AG08396 (cell line): ENCODE measurements at places on chromosomes 2 and 18.
A peak's percentile ranks its signal among the peaks of the same experiment; 100 is the strongest.

- no peak for DNase-seq
Measured at GRCh38 chr2:96870626-96871255, 861 bp upstream of the SEMA4C start.

DNA sequence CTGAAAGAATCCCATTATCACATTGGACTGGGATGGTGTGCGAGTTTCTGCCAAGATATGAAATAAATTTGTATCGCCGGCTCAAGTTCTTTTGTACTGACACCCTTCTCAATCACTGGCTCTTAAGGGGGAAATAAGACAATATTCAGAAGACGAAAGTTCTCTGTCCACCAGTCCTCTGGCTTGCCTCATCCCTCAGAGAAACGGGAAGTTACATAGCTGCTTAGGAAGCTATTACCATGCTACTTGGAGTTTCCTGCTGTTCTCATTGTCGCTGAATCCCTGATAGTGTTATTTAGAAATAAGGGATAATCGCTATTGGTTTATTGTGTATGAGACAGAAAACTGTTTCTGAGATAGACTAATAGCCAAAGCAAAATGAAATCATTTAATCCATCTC lies 205.0 kb upstream of the ZNF521 start:
- no peak for DNase-seq

DNA sequence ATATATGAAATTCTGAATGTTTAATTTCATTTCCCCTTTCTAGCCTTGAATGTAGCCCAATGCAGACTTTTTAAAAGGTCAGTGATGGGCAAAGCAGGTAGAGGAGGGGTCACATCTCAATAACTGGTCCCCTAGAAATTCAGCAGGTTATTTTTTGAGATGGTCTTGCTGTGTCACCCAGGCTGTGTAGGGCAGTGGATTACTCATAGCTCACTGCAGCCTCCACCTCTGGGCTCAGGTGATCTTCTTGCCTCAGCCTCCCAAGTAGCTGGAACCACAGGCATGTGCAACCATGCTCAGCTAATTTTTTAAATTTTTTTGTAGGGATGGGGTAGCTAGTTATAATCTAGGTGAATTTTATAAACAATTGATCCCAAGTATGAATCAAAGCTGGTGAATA lies 8.8 kb downstream of the IAH1 start:
- no peak for DNase-seq

GRCh38 chr2:17621781-17622180 lies 81.3 kb downstream of the VSNL1 start:
- DNase-seq, result peak; percentile 27

DNA sequence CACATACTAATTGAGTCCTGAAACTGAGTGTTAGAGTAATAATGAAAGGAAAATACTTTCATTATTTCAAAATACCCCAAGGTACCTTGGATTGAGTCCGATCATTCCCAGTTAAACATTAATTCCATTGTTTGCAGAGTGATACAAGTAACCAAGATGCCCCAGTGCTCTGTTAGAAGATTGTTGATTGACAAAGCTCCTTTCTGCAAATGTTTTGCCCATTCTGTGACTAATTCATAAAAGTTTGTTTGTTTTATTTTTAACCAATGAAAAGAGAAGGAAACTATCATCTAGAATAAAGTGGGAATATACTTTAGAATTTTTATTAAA lies 124.0 kb downstream of the GULP1 start:
- no peak for DNase-seq

GRCh38 chr2:11554399-11554716 lies 20.5 kb downstream of the GREB1 start:
- no peak for DNase-seq

GRCh38 chr18:59623456-59624368 lies 73.5 kb downstream of the CCBE1 start:
- peak; percentile 53 for DNase-seq

- DNase-seq, result no peak
Measured at GRCh38 chr18:62937065-62937464, 221.7 kb downstream of the PHLPP1 start.

GRCh38 chr2:37820471-37820986 lies 104.6 kb upstream of the RMDN2 start:
- no peak for DNase-seq

GRCh38 chr18:59696311-59697235 lies 650 bp downstream of the CCBE1 start:
- DNase-seq, result no peak

- DNase-seq, result no peak
Measured at GRCh38 chr18:58633874-58634273, 5.0 kb upstream of the ALPK2 start.

DNA sequence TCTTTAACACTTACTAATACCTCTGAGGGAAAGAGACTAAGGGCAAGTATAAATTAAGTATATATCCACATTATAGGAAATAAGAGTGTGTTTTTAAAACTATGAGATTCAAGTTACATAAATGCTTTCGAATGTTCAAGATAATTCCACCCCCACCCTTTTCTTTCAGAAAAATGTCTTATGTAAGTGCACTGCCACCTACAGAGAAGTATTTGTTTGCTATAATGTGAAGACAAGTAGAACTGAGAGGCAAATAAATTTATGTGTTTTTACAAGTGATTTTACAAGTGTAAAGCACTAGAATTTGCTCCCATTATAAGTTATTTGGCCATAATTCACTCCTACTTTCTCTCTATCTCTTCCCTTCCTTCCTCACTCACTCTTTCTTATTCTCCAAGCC lies 99.9 kb upstream of the CRACDL start:
- DNase-seq, result no peak

DNA sequence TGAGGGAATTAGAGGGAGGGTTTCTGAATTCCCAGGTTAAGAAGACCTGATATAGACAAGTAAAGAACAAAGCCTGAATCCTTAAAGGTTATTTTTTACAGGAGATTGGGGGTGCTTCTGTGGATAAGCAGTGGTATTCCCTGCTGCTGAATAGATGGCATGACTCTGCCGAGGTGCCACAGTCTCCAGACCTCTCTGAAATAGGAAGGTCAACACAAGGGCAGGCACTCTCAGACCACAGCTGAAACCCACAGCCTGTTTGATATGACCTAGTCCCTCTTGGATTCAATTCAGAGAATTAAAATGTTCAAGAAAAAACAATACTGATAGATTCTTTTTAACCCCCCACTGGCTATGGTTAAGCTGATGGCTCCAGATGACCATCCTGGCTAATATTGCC lies 259.3 kb downstream of the PTGR3 start:
- no peak for DNase-seq

DNA sequence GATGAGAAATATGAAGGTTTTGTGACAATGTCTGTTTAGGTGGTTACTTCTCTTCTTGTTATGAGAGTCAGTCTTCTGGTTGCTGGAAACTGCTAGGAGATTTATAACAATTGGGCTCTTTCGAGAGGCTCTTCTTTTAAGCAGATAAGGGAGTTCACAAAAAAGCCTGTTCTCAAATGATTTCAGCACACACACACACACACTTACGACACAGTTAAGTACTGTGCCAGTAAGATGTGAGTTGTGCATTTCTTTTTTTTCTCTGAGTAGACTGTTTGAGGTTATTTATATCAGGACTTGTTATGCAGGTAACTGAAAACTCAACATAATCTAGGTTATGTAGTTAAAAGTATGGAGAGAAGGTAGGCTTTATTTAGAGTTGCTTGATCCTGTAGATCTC lies 49.8 kb downstream of the MSH2 start:
- DNase-seq, result no peak

- no peak for DNase-seq
Measured at GRCh38 chr2:97742381-97742847, 29.0 kb downstream of the ZAP70 start.

GRCh38 chr2:45816272-45816671 lies 164.8 kb downstream of the PRKCE start:
- no peak for DNase-seq

DNA sequence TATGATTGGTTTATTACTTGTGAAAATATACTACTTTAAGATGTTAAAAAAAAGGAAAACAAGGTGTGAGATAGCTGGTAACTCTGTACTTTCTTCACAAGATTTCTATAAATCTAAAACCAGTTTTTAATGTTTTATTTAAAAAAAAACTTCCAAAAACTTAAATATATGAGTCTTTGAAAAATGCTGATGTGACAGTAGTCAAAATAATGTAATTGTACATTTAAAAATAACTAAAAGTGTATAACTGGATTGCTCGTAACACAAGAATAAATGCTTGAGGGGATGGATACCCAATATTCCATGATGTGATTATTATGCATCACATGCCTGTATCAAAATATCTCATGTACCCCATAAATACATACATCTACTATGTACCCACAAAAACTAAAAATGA lies 464.9 kb downstream of the NYAP2 start:
- DNase-seq, result no peak

DNA sequence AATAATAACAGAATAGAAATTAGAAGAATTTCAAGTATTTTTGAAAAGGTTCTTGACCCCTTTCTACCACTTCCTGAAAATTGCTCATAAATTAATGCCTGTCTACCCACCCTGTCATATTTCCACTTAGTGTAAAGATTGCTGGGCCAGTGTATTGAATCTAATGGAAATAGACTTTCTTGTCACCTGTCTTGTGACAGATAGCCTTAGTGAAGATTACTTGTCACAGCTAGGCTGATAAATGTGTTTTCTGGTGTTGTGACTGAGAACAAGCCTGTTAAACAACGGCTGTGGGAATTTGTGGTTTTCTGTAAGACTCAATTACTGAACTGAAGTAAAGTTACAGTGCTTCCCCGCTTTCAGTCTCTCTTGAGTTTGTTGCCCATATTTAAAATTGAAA lies 37.0 kb downstream of the PIK3C3 start:
- DNase-seq, result no peak

- DNase-seq, result peak; percentile 16
Measured at GRCh38 chr2:26284132-26284531, 39.4 kb downstream of the HADHB start.

GRCh38 chr2:108244667-108245414 lies 5.1 kb downstream of the SULT1C3 start:
- no peak for DNase-seq

- peak; percentile 63 for DNase-seq
Measured at GRCh38 chr2:205706769-205707381, 24.6 kb downstream of the NRP2 start.

DNA sequence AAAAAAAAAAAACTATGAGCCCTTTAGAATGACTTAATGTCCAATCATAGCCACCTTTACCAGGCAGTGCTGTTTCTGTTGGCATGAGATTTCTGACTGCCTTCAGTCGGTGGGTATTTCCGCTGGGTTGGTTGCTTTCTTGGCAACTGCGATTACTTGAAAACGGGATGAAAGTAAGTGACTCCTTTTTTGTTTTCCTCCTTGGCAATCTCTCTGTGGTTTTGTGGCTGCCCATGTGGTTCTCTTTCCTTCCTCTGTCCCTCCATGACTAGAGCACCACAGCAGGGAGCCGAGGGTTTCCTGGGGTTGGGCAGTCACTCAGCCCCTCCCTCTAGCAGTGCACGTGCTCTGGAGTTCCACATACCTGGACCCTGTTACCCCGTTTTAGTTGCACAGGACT lies 112.1 kb downstream of the KLHL29 start:
- peak; percentile 26 for DNase-seq

GRCh38 chr2:239182981-239183791 lies 217.6 kb downstream of the HDAC4 start:
- no peak for DNase-seq

- DNase-seq, result no peak
Measured at GRCh38 chr2:240248721-240249422, 108.4 kb upstream of the OTOS start.

DNA sequence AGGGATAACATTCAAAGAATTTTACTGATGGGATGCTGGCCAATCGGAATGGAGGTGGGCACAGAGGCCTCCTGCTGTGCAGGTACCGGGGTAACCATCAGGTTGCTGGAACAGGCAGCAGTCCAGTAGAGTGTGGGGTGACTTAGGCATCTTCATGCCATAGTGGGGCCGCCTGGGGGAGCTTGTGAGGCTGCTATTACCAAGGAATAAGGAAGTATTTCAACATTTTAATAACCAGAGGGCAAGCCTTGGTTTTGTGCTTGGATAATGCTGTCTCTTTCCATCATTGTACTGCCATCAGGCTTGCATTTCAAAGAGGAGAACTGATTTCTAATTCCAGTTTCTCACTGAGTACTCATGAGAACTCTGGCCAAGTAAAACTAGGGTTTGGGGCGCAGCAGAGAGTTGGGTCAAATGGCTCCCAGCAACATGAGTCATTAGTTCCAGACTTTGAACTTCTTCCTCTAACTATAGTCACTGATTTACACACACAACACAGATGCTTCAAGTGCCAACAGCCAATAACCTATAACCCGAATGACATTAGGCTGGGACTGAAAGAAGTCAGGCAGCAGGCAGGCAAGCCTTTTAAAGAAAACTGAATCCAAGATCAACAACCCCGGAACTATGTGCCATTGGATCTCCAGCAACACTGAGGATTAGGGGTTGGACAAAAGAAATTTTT lies 56.1 kb upstream of the FHL2 start:
- DNase-seq, result peak; percentile 18

DNA sequence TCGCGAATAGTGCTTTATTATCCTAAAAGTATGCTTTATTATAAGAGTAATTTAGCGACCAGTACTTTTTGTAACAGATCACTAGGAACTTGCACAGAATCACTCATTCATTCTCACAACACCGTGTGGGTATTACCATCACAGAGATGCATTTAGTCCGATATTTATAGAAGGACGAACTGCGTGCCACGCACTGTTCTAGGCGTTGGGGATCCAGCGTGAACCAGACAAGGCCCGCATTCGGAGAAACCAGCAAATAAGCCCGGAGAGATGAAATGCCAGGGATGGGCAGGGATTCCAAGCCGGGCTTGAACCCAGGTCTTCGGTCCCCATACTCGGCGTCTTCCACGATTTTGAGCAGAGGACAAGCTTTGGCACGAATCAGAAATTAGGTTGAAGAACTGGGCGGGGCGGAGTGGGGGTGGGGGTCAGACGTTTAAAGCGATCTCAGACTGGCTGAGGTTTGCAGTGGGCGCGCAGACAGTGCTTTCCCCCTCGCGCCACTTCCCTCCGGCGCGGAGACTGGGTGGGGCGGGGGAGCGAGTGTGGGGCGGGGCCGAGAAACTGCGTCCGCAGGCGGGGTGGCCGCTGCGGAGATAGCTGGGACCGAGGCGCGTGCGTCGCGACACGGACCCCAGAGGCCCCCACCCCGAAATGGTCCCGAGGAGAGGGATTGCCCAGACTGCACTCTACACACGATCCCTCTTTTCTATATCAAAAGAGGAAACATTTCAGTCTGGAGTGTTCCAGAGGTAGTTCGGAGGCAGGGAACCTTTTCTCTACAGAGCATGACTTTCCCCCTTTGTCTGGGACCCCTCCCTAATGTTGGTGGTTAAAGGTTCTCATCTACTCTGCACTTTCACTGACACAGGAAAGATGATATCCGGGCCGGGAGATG lies 1.1 kb upstream of the CXCR4 start:
- DNase-seq, result peak; percentile 16
